A673 (cell line): ENCODE measurements at places on chromosomes 2 and 18. TPM values are rescaled to one million over a fixed set of nuclear protein-coding genes. Genes with fewer than 3 reads are reported as not detected.

- H3K27me3 ChIP-seq: no peaks in the 10 kb centered on the region
- no peak for DNase-seq
- no peaks in the 10 kb centered on the region for H3K36me3 ChIP-seq
These were observed 36.8 kb downstream of the DRC1 start for GRCh38 chr2:26438526-26438925.

DNA sequence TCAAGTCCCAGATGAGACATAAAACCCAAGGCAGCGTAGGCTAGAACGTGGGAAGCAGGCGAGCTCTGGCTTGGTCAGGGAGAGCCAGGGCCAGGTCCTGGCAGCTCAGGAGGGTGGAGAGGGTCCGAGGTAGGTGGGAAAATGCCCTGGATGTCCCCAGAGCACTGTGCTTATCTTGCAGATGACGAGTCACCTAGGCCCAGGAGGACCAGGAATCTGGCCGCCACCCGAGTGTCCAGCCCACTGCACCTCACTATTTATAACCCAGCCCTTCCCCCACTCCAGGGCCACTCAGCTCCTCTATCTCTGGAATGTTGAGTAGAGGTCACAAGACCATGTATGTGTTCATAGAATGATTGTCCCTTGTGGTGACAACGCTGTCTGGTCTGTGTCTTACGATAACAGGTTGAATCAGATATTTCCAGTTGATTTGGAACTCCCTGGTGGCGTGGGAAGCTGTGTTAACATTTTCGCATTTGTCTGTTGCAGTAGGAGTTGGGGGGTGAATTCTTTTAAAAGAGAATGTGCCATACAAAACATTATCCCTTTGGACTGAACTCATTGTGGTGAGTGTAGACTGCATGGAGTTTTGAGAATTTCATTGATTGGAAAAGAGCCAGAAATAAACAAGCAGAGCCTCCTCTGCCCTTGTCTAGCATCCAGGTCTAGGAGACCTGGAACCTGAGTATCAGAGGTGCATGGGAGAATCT lies 47.5 kb downstream of the EMILIN2 start:
- DNase-seq: no peak
- no peak overlapping the region for H3K27ac ChIP-seq
- no peak overlapping the region for H3K4me3 ChIP-seq

The CHRNG gene
- not detected in 2 replicates for total RNA-seq

The AGXT gene
- total RNA-seq: not detected in 2 replicates

The KIAA2012 gene
- total RNA-seq: 0.13 TPM in 1 of 2 replicates, not detected in the other

- H3K4me3 ChIP-seq: no peak overlapping the region
- no peaks in the 10 kb centered on the region for H3K4me1 ChIP-seq
- no peak overlapping the region for H3K27ac ChIP-seq
- DNase-seq: no peak
- H3K36me3 ChIP-seq: peaks cover 14% of the 10 kb centered on the region
These were observed 49.0 kb downstream of the FAM168B start for GRCh38 chr2:131044075-131044756.

The ATP6V1B1 gene
- 6.4 and 6.5 TPM in 2 replicates for total RNA-seq

The RNF152 gene
- 3.6 and 3.8 TPM in 2 replicates for total RNA-seq

DNA sequence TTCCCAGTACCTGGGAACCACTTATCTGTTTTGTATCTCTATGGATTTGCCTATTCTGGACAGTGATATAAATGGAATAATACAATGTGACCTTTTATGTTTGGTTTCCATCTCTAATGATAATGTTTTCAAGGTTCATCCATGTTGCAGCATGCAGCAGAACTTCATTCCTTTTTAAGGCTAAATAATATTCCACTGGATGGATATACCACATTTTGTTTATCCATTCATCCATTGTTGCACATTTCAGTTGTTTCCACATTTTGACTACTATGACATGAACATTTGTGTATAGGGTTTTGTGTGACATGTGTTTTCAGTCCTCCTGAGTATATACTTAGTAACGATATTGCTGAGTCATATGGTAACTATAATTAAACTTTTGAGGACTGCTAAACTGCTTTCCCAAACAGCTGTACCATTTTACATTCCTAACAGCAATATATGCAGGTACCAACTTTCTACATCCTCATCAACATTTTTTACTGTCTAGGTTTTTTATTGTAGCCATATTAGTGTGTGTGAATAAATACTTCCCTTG lies 17.7 kb upstream of the MARCHF7 start:
- no peak overlapping the region for H3K27ac ChIP-seq
- no peaks in the 10 kb centered on the region for H3K27me3 ChIP-seq
- no peak for DNase-seq

- no peaks in the 10 kb centered on the region for H3K36me3 ChIP-seq
- peak overlapping the region; percentile 48 for H3K27ac ChIP-seq
- DNase-seq: peak; percentile 49
- no peaks in the 10 kb centered on the region for H3K27me3 ChIP-seq
- no peak overlapping the region for H3K4me3 ChIP-seq
These were observed 232.1 kb upstream of the STK17B start for GRCh38 chr2:196403471-196403870.

The MLPH gene
- 0.26 TPM in 1 of 2 replicates, not detected in the other for total RNA-seq

- no peak overlapping the region for H3K4me3 ChIP-seq
- H3K36me3 ChIP-seq: no peaks in the 10 kb centered on the region
- no peak overlapping the region for H3K27ac ChIP-seq
- no peaks in the 10 kb centered on the region for H3K27me3 ChIP-seq
- H3K4me1 ChIP-seq: peaks cover 8% of the 10 kb centered on the region
These were observed 1753.5 kb upstream of the CELF4 start for GRCh38 chr18:39319141-39319540.

The ALPP gene
- not detected in 2 replicates for total RNA-seq

The SERPINB5 gene
- 0.11 TPM in 1 of 2 replicates, not detected in the other for total RNA-seq

The FAM110C gene
- total RNA-seq: 1.2 and 2.6 TPM in 2 replicates

The MERTK gene
- 18.4 and 20.1 TPM in 2 replicates for total RNA-seq

The POLR1B gene
- total RNA-seq: 53.9 and 70.0 TPM in 2 replicates

DNA sequence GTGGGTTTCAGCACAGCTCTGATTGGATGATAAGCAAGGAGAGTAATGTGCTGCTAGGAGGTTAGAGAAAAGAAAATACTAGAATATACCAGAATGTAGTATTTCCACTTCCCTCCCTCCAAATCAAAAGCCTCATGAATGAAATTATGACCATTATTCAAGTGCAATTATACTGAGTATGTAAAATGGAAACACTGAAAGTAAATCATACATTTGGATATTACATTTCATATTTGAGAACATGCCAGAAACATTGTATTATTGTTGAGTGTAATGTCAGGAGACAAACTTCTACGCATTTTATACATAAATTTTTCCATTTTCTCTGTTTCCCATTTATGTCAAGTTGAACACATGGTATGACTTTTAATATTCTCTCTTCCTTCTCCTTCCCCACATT lies 942 bp upstream of the CETN1 start:
- no peaks in the 10 kb centered on the region for H3K4me1 ChIP-seq
- H3K27me3 ChIP-seq: no peaks in the 10 kb centered on the region
- DNase-seq: no peak
- H3K27ac ChIP-seq: no peak overlapping the region

The ABCG5 gene
- total RNA-seq: not detected in 2 replicates

DNA sequence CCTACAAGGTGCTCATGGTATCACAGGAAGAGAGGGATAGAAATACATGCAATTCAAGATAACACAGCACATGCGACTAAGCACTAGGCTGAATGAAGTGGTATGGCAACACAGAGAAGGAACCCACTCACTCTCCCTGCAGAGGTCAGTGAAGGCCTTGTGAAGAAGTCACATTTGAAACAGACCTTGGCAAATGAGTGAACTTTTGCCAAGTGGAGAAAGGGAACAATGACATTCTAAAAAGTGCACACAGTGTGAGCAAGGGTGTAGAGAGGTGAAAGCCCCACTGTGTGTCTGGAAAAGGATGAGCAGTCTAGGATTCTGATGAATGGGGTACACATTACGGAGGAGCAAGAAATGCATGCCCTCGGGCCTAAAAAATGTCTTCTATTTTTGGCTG lies 23.3 kb downstream of the KLF7 start:
- H3K36me3 ChIP-seq: no peaks in the 10 kb centered on the region
- no peak for DNase-seq
- H3K4me1 ChIP-seq: peaks cover 19% of the 10 kb centered on the region

DNA sequence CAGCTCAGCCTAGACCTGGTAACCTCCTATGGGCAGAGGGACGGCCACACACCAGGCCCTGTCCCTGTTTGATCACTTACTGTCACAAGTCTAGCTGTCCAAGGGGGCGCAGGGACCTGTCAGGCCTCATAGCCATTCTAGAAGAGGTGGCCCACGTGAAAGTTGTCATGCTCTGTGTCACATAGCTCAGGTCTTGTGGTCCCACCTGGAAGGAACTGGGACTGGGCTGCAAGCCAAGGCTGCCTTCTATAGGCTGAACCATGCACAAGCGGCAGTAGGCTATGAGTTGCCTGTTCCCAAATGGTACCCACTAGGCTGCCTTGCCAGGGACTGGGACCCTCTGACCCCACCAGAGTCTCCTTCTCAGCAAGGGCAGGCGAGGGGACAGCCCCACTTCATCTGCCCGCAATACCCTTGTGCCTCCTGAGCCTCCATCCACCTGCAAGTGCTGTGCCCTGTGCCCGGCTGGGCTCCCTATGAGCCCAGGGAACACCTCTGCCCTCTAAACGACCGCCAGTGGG lies 177.5 kb downstream of the ANAPC1 start:
- H3K27ac ChIP-seq: no peak overlapping the region
- peaks cover 4% of the 10 kb centered on the region for H3K4me1 ChIP-seq
- DNase-seq: no peak
- H3K36me3 ChIP-seq: no peaks in the 10 kb centered on the region
- no peak overlapping the region for H3K4me3 ChIP-seq

DNA sequence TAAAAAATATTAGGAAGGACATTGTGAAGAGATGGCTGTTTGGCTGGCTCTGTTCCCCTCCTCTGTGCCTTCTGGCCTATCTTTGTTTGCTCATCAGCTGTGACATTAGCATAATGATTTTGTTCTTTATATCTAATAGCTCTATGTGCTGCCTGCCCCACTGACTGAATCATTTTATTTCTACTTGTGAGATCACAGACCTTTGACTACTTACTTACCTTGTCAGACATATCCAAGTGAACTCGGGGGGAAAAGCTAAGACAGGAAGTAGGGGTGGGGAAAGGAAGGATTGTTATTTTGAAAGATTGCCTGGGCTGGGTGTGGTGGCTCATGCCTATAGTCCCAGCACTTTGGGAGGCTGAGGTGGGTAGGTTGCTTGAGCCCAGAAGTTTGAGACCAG lies 104.2 kb downstream of the ASAP2 start:
- H3K4me3 ChIP-seq: no peak overlapping the region
- H3K36me3 ChIP-seq: no peaks in the 10 kb centered on the region
- DNase-seq: no peak
- no peak overlapping the region for H3K27ac ChIP-seq
- H3K27me3 ChIP-seq: no peaks in the 10 kb centered on the region

- no peak overlapping the region for H3K4me3 ChIP-seq
- H3K4me1 ChIP-seq: no peaks in the 10 kb centered on the region
- H3K27me3 ChIP-seq: no peaks in the 10 kb centered on the region
- peak; percentile 10 for DNase-seq
- H3K27ac ChIP-seq: no peak overlapping the region
- H3K36me3 ChIP-seq: no peaks in the 10 kb centered on the region
These were observed 123.7 kb downstream of the HNMT start for GRCh38 chr2:138087751-138088593.

DNA sequence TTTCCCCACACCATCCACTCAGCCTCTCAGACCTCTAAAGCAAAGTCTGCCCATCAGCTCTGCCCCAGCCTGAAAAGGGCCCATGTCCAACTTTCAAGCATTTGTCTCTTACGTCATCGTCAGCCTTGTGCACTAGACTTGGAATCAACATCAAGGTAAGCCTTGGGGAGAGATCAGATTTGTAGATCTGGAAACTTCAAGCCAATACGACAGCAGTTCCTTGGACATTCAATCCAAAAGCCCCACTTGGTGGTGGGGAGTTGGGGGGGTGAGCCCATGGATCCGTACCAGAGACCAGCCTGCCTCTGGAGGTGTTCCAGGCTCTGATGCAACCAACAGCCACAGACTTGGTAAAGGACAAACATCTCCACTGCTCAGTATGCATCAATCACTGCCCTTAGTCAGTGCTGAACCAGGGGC lies 206.8 kb upstream of the MEIS1 start:
- H3K4me3 ChIP-seq: no peak overlapping the region
- H3K27ac ChIP-seq: no peak overlapping the region
- H3K4me1 ChIP-seq: no peaks in the 10 kb centered on the region

- H3K4me1 ChIP-seq: peaks cover 5% of the 10 kb centered on the region
- no peaks in the 10 kb centered on the region for H3K36me3 ChIP-seq
- H3K27ac ChIP-seq: no peak overlapping the region
- H3K27me3 ChIP-seq: no peaks in the 10 kb centered on the region
These were observed 494.2 kb upstream of the SPHKAP start for GRCh38 chr2:228675646-228676045.

DNA sequence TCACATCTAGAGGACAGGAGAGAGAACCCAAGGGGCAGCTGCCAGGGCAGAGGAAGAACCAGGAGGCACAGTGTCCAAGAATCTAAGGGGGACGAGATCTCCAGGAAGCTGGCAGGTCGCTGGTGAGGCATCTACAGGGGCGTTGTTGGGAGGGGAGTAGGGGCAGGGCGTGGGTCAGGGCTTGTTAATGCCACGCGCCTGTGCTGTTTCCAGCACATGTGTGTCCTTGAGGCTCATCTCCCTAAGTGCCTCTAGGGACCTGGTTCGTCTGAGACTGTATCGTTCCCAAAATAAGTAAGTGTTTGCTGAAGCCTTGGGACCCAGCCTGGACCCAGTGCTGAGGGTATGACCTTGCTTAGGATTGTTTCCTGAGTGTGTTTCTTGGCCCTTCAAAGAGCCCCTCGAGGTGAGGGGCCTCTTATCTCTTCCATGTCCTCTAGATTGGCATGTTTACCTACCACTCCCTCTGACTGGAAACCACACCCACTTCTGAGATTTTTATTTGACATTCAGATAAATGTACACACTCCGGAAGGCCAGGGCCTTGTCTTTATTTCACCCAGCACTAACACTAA lies 22.2 kb downstream of the HK2 start:
- no peak for DNase-seq
- H3K4me1 ChIP-seq: no peaks in the 10 kb centered on the region
- no peaks in the 10 kb centered on the region for H3K27me3 ChIP-seq
- H3K4me3 ChIP-seq: no peak overlapping the region
- peaks cover 23% of the 10 kb centered on the region for H3K36me3 ChIP-seq

DNA sequence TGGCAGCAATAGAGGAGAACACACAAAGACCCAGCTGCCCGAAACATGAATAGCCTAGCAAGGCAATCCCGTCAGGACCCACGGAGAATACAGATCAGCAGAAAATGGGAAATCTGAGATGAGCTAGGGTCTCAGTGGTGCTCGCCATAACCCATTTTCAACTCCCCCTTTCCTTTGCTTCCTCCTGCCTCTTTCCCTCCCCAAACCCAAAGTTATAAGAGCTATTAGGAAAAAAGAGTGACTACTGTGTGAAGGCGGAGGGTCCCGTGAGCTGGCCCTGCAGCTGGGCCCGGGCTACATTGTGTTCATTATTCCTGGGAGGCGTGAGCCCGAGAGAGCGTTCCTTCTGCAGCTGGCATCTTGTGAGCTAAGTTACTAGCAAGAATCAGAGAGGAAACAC lies 118.4 kb downstream of the PID1 start:
- H3K36me3 ChIP-seq: no peaks in the 10 kb centered on the region
- H3K4me3 ChIP-seq: no peak overlapping the region
- no peak overlapping the region for H3K27ac ChIP-seq
- no peak for DNase-seq
